ENCODE measurements at places on chromosomes 3 and 15.

DNA sequence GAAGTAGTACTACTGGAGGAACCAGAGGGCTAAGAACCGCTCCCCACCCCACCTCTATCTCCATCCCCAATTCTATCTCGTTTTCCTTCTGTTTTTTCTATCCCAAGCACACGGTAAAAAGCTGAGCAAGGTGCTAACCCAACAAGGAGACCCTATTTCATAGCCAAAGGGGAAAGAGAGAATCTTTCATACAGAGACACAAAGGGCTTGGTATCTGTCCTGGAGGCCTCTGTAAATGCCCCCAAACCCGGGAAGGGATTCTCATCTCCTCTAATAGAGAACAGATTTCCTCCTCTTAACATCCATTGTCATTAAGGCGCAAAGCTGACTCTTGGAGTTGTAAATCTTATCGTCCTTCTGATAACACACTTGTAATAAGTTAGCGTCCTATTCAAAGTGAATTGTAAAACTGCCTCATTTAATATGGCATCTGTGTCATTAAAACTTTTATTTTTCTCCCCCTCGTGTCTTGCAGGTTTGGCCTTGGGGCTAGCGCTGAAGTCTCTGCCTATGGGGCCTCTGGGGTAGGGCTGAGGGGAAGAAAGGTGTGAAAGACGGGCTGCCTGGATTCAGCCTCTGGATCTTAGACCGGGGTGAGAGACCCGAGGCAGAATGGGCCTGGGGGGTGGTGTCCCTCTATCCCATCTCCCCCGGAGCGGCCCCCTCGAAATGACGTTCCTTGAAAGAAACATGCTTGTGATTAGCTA is 12.1 kb downstream of the NR2F2 start:
- DNase-seq: no peak

DNA sequence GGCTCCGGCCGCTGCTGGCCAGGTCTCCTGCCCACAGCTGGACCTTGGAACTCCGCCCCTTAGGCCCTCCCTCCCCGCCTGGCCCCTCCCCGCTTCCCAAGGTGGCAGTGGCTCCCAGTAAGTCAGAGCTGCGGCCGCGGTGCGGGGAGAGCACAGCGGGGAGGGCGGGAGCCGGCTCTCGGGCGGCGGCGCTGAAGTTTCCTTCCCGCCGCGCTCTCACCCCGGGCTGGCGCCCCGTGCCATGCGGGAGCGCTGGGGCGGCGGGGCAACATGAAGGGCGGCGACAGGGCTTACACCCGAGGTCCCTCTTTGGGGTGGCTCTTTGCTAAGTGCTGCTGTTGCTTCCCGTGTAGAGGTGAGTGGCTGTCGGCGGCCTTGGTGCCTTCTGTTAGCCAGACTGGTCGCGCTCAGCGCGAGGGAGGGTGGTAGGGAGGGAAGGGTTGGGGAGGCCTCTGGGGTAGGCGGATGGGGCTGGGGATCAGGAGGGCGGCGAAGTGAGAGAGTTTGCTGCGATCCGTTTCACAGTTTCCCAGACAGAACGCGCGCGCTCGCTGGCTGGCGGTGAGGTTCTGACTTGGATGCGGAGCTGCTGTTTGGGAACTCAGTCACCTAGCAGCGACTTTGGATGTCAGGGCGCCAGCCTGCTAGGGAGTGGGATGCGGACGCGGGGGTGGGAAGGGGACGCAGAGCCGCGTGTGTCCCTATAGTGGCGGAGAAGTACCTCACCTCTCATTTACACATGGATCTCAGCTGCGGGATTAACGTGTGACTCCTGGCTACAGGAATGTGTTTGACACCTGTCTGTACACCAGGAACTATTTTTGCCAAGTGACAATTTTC is 145.5 kb upstream of the UMPS start:
- no peak for DNase-seq

DNA sequence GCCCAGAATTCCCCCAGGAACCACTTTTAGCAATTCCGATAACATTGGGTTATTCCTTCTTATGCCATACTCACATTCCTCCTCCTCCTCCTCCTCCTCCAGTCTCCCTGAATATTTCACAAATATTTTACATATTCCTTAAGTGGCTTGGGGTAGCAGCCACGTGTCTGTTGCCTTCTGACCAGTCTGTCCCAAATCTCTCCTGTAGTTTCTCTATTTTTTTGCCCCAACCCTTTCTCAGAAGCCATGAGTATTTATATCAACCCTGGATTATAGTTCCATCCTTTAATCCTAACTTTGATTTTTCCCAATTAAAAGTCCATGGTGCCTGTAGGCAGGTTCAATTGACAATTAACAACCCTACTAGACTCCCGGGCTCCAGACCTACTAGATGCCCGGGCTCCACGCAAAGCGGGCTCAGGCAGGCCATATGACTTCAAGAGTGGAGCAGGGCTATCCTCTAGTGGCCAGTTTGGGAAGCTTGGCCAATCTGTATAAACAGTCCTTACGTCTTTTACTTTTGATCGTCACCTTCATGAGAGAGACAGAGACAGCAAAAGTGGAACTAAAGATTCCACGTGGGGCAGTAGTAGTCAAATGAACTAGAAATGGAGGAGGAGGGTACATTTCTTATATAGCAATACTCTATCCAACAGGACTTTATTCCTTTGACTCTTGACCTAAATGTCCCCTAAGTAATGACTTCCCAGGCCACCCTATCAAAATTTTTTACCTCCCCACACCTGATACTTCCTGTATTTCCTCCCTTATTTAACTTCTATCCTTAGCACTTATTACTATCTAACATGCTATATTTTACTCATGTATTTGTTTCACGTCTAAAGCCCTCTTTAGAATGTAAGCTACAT is 69.7 kb downstream of the USF3 start:
- peak; percentile 41 for DNase-seq

DNA sequence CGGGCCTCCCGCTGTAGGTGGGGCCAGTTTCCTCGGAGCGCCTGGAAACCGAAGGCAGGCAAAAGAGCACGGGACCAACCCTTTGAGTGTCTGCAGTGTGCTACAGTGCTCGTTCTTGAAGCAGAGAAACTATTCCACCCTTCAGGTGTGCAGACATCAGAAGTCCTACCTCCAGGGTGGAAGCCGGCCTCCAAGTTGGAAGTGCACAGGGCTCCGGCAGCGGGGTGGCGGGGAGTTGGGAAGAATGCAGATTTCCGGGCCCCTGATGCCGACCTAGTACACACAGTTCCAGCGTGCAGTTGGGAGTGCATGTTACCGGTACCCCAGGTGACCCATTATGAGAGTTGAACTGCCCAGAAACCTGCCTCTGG is 3.0 kb downstream of the KLF13 start:
- DNase-seq: no peak

DNA sequence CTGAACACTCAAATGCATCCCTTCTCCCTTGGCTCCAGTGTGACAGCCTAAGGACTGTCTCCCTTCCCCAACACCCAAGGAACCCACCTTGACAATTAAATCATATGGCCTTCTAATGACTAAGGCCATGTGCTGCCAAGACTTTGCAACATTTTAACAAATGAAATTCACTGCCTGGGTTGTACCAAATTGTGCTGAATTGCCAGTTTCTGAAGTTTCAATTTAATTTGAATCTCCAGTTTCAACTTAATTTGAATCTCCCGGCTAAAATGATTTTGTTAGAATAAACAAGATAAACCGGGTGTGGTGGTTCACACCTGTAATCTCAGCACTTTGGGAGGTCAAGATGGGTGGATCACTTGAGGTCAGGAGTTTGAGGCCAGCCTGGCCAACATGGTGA is 72.4 kb upstream of the RAP2B start:
- no peak for DNase-seq

DNA sequence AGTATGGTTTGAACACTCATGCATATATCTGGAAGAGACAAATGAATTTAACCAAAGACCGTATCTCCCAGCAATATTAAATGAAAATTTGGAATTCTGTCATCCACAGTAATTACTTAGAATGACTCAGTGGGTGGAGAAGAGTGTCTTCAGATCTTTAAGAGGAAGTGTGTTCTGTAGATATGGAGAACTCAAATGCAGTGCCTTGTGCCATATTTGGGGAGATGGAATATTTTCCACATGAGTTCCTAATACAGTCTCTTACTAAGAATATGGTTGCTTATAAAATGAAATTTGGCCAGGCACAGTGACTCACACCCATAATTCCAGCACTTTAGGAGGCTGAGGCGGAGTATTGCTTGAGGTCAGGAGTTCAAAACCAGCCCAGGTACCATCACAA is 40.5 kb downstream of the ANO10 start:
- DNase-seq: no peak

DNA sequence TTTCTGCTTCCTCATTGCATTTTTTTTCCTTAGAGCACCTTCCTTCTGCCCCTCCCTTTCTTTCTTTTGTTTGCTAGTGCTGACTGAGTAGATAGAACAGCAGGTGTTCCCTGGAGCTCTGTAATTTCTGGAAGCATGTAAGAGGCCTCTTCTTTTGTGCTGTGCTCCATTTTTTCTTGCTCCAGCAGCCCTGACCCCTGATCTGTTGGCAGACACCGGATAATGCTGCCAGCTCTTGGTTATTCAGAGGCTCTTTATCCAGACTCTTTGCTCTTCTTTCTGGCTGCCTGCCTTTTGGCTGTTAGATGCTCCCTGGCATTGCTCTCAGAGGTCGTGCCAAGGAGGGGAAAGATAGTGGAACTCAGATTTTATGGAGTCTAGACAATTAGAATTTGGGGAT is 104.4 kb upstream of the RBMS3 start:
- DNase-seq: no peak

- DNase-seq: no peak
These were observed 22.8 kb upstream of the FLNB start for GRCh38 chr3:57985176-57985983.

DNA sequence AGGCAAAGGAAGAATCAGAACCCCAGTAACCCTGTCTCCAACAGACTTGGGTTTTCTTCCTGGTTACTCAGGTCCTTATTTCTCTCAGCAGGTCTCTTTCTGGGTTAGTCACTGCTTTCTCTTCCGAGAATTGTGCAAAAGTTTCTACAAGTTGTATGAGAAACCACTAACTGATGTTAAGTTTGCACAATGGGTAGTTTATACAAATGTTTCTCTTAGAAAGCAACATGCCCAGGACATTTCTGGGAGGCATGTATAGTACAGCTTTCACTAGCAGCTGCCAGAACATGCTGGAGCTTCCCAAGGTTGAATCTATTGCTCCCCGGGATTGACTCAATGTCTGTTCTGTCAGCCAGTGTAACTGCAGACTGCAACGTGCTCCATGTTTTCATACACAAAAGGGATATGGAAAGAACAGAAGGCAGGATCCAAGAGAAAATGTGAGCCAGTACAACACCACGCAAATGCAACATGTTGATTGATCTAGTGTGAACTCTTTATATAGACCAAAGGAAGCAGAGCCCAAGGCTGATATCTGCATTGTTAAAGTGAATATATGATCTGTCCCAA is 887.8 kb downstream of the MCTP2 start:
- no peak for DNase-seq

GRCh38 chr3:35120026-35120425 is 519.3 kb upstream of the ARPP21 start:
- no peak for DNase-seq

GRCh38 chr3:38297947-38298711 is 16.0 kb downstream of the SLC22A14 start:
- peak; percentile 12 for DNase-seq

GRCh38 chr15:60464836-60465630 is 13.9 kb downstream of the ICE2 start:
- DNase-seq: no peak

DNA sequence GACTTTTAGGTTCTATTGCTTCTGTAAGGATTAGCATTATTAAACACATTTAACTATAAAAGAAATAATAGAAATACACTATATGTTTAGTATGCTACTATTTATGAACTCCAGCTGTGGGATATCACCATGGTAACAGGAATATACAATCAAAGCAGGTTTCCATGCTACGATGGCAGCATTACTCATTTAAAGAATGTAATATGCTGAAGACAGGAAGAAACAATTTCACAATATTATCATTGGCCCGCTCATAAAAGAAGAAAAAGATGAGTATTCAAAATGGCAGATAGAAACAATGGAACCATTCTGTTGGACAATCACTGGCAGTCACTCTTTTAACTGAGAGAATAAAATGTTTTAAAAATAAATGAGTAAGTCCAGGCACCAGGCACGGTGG is 153.4 kb downstream of the CBLB start:
- DNase-seq: peak; percentile 68

GRCh38 chr15:51046799-51047449 is 47.8 kb downstream of the TNFAIP8L3 start:
- no peak for DNase-seq

GRCh38 chr3:70064194-70064779 is 64.8 kb downstream of the SAMMSON start:
- DNase-seq: peak; percentile 20

DNA sequence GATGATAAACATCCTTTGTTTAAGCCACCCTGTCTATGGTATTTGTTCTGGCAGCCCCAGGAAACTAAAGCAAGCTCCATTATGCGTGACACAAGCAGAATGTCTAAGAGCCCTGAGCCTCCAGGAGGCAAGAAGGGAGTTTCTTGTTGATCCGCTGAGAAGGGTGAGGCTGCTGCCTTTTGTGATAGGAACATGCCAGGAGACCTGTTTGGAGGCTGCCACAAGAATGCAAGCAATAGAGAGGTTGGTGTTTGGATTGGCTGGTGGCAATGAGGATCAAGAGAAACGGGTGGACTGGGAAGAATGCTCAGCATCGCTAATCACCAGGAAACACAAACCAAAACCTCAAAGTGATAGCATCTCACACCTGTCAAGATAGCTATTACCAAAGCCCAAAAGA is 104.8 kb downstream of the ASB7 start:
- DNase-seq: no peak

GRCh38 chr15:60480149-60480548 is 1.2 kb upstream of the ICE2 start:
- DNase-seq: no peak

- no peak for DNase-seq
These were observed 16.2 kb downstream of the CEP19 start for GRCh38 chr3:196695849-196696226.

- DNase-seq: peak; percentile 13
These were observed 1.5 kb downstream of the MRPL46 start for GRCh38 chr15:88465633-88466224.

GRCh38 chr3:79002465-79003372 is 765.1 kb downstream of the ROBO1 start:
- no peak for DNase-seq

- DNase-seq: no peak
These were observed 369.2 kb upstream of the IL12A start for GRCh38 chr3:159619341-159619885.
